ENCODE measurements at places on chromosomes 7 and 10.

DNA sequence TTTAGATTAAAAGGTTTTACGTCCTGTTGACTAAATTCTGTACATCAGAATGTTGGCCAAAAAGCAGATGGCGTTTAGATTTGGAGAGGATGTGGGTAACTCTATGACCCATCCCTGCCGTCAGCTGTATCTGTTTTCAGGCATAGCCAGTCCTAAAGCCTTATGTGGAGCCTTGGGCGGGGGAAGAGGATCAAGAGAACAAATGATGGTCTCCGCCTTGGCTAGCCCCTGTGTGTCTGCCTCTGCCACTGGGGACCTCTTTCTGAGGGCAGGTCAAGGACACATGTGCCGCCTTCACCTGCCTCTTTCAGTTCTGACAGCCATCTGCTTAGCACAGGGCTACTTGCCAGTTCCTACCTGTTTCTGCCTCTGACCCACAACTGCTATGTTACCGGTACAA lies 24.1 kb downstream of the PDSS1 start:
- DNase-seq = no peak

GRCh38 chr7:147858421-147858820 lies 732.1 kb upstream of the C7orf33 start:
- no peak for DNase-seq

GRCh38 chr10:48322017-48322416 lies 15.5 kb downstream of the MAPK8 start:
- DNase-seq = no peak

DNA sequence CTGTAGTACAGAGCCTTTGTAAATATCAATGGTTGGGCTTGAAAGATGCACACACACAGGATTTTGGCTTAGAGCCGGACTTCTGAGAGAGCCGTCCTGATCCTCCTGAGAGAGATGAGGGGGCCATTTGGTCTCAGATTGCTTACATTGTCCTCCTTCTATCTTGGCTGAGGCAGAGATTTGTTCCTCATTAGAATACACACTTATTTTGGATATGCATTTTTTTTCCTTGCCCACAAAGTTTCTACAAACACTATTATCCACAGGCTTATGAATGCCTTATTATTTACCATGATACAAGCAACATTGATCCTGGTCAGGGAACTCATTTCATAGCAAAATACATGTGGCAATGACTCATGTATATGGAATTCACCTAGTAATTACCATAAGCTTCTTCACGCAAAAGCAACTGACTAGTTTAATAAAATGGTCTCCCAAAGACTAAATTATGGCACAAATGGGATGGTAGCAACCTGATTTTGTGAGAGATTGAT lies 175.3 kb downstream of the MDFIC start:
- no peak for DNase-seq

DNA sequence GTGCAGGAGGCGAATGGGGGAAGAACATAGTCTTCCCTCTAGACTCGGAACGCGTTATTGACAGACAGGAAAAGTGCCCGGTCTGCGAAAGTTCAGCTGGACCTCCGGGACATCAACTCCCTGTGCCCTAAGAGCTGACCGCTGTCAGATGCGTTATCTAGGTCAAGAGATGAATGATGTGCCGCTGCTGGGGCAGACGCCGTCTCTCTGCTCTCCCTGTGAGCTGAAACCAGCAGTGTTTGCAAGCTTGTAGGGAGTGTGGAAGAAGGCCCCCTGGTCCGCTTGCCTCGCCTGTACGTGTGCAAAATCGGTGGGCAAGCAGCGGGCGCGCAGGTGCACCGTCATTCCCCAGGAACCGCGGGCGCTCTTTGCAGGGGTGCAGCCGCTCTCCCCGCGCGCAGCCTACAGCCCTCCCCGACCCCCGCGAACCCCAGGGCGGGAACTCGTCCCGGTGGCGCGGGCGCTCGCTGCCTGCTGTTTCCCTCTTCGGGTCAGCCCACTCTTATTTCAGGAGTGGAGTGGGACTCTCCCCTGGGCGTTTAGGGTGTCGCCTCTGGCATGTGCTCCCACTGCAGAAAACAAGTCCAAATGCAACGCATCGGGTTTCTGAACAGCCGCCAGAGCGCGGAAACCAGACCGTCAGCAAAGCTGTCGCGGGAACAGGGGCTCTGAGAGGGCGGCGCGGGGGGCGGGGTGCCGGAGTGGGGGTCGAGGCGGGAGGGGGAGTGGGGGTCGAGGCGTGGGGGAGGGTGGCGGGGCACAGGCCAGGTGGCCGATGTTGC lies 1.8 kb upstream of the PFKFB3 start:
- no peak for DNase-seq

DNA sequence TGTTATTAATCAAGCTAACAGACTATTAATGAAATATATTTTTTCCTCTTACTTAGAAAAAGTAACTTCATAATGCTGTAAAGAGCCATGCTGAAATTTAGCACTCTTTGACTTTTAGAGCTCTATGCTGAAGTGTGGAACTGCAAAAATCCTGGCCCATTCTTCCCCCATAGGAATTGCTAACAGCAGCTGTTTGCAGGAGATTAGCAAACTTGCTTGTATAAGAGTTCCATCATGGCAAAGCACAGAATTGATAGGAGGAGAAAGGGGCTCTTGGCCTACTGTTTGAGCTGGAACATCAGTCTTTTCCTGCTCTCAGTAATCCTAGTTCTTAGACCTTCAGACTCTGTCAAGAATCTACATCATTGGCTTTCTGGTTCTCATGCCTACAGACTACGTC lies 18.3 kb upstream of the GNAT3 start:
- no peak for DNase-seq

GRCh38 chr7:3408814-3409595 lies 108.0 kb downstream of the SDK1 start:
- no peak for DNase-seq

GRCh38 chr10:105538874-105539273 lies 897.8 kb downstream of the SORCS3 start:
- no peak for DNase-seq

All from HL-60 (cell line).